Tibial nerve (tissue), 4 donors: ENCODE measurements at places on chromosomes 5 and 9. TPM values are rescaled to one million over a fixed set of nuclear protein-coding genes. Genes with fewer than 3 reads are reported as not detected.

DNA sequence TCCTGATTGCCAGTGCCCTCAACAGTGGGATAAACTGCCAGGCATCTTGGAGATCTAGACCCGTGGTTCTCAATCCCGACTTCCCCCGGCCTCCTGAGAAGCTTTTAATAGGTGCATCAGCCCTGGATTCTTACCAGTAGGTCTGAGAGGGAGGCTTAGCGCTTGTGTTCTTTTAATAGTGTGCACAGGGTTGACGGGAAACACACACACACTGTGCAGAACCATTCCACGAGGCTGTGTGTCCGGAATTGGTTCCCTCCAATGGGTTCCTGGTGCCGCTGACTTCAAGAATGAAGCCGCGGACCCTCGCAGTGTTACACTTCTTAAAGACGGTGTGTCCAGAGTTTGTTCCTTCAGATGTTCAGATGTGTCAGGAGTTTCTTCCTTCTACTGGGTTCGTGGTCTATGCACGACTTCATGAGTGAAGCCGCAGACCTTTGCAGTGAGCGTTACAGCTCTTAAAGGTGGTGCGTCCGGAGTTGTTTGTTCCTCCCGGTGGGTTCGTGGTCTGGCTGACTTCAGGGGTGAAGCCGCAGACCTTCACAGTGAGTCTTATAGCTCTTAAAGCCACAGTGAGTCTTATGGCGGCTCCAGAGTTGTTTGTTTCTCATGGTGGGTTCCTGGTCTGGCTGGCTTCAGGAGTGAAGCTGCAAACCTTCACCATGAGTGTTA, 46.6 kb upstream of the PRSS3 start:
- DNase-seq = no peak

DNA sequence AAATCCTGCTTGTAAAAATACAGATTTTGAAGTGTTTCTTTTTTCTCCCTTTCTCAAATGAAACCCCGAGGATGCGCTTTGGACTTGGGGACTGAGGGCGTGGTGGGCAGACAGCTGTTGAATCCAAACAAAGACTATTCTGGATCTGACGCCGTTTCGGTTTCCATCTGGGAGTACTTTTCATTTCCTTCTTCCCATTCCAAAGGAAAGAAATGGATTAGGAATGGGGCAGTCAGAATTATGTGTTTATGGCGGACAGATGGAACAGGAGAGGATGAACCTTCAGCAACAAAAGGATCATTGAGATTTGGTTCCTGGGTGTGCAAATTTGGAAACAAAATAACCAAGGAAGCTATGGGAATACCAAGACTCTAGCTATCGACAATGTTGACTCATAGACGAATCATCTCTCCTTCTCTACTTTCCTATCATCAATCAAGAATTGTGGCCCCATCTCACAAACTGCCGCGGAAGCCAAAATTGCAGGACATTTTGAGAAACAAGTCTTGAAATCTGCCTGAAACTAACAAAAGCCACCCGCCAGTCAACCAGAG, 300.6 kb downstream of the PARP8 start:
- DNase-seq = no peak

DNA sequence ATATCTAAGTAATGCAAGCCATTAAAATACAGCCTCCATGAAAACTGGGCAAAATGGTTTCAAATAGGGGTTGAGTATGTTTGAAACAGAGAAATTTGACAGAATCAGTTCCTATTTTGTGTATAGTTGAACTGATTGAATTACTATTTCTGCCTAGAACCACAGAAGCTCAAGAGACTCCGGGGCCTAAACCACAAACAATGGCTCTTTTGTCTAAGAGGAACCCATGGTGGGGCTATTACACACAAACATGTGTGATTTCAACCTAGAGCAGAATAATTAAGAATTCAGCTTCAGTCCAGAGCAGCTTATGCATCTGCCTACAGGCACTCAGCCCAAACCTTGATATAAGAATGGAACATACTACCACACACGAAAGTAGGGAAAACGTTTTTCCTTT, 171.2 kb upstream of the MPDZ start:
- DNase-seq = no peak

- DNase-seq = no peak
Observed at GRCh38 chr5:56589481-56589860, 225.9 kb upstream of the MAP3K1 start.

DNA sequence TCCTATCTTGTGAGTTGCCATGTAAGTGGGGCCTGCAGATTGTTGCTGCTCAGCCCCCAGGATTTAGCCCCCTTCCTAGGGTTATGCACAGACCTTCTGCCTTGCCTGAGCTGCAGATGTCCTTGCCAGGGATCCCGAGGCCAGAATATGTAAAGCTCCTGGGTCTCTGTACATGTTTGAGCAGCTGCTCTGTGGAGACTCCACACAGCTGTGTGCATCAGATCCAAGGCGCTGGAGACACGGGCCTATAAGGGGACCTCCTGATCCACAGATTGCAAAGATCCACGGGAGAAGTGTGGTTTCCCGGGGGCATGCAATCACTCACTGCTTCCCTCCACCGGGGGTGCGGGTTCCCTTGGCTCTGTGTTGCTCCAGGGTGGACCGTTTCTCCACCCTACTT, 28.9 kb downstream of the TAF11L14 start:
- DNase-seq = no peak

GRCh38 chr9:36882594-36882993, 151.5 kb downstream of the PAX5 start:
- DNase-seq = no peak

DNA sequence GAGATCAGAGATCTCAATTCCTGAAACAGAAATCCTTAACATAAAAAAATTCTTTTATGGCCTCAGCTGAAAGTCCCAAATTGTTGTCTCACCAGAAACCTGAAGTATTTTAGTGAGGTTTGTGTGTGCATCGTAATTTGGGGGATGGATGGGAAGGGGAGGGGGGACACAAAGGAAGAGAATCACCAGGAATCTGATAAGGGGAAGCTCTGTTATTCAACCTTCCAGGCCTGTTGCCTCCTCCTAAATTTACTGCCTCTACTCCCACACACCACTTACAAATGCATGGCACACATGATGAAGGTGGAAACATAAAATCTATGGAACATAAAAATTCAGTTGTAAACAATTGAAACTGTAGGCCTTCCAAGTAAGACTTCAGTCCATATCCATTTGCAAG, 97.7 kb downstream of the NPR3 start:
- no peak for DNase-seq

OLFML2A gene
- total RNA-seq = 328 TPM
